M059J (cell line): ENCODE measurements at places on chromosomes 3 and 15.

- DNase-seq, result no peak
Measured at GRCh38 chr3:81303321-81303720, 458.1 kb downstream of the GBE1 start.

- no peak for DNase-seq
Measured at GRCh38 chr15:58419803-58420524, 11.8 kb upstream of the LIPC start.

- DNase-seq, result no peak
Measured at GRCh38 chr15:65900488-65900887, 31.2 kb downstream of the RAB11A start.

- DNase-seq, result no peak
Measured at GRCh38 chr3:131738095-131738494, 235.3 kb upstream of the MRPL3 start.

DNA sequence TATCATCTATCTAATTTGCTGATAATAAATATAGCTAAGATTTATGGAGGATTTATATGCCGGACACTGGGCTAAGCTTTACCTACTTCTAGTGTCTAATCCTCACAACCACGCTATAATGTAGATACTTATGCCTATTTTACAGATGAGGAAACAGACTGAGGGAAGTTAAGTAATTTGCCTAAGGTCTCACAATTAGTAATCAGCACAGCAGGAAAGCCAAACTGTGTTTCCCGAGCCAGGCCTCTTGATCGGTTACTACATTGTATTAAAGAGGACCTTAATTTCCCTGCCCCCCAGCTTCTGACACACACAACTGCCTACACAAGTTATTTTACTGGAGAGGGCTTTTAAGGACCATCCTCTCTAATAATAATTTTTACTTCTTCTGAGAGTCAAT lies 40.9 kb downstream of the ONECUT1 start:
- DNase-seq, result no peak

- DNase-seq, result no peak
Measured at GRCh38 chr15:60803059-60803458, 324.1 kb upstream of the ICE2 start.

DNA sequence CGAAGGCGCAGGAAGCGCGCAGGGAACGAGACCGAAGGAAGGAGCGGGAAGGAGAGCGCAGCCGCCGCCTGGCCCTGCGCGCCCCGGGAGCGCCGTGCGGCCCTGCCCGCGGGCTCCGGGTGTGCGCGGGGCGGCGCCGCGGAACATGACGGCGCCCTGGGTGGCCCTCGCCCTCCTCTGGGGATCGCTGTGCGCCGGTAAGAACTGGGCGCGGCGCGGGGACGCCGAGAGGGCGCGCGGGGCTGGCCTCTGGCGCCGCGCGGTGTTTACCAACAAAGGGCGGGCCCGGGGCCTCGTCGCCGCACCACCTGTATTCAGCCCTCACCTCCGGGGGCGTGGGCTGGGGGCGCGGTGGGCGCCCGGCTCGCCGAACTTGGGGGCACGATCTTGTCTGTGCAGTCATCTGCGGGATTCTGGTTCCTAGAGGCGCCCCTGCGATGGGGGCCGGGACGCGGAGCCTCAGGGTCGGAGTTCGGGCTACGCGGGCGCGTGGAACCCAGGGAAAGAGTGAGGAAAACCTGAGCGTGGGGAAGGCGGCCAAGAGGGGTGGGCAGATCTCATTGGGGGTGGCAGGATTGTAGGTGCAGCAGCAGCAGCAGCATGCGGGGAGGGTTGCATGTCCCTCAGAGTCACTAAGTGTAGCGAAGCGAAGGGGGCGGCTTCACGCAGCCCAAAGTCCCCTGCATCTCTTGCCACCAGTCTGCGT lies 641 bp downstream of the ACVR2B start:
- DNase-seq, result peak; percentile 12

DNA sequence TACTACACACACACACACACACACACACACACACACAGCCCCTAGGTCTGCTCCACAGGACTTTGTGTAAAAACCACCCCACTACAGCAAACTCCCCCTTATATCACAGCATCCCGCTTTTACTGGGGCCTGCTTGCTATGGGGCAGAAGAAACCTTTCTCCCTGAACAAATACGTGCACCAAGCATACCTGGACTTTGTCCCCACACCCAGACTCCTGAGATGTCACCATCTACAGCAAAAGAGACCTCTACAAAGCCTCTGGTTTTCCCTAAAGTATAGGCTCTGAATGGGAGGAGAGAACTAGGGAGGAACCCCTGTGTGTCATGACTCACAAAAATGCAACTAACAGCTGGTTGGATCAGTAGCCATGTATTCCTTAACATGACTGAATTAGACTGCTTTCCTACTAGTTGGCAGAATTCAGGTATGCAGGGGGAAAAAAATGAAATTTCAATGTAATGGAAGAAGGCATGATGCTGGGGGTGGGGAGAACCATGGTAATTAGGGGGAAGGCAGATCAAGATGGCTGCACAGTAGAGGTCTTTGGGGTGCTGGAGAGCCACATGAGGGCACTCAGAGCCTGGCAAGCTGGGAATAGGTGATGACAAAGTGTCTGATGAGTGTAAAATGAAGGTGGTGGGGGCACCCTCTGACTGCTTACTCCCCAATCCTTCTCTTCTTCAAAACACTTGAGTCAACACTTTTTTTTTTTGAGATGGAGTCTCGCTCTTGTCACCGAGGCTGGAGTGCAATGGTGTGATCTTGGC lies 45.9 kb downstream of the DAPK2 start:
- DNase-seq, result no peak

DNA sequence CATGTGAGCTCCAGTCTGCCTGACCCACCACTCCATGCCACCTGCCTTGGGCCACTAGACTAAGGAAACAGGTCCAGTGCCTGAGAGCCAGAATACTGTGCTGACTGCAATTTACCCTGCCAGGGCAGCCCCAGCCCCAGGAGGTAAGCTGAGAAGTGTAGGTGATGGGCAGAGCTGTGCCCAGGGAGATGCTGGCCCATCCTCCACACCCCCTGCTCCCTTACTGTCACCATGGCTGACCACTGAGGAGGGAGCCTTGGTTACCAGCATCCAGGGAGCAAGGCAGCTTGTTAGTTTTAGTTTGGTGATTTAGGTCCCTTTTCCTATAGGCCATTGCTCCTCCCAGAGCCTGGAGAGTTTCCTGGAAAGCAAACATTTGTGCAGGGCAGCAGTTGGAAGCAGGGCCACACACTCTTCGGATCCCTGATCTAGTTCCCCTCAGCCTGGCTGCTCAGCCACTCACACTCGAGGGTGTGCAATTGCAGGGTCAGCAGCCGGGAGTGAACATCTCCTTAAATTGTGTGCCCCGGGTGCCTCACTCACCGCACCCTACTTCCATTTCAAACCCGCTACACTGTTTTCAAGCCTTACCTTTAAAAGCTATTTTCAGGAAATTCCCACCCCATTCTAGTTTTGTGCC lies 2.0 kb downstream of the GALNT15 start:
- no peak for DNase-seq

- peak; percentile 26 for DNase-seq
Measured at GRCh38 chr15:72785432-72785831, 1.9 kb upstream of the ADPGK start.

DNA sequence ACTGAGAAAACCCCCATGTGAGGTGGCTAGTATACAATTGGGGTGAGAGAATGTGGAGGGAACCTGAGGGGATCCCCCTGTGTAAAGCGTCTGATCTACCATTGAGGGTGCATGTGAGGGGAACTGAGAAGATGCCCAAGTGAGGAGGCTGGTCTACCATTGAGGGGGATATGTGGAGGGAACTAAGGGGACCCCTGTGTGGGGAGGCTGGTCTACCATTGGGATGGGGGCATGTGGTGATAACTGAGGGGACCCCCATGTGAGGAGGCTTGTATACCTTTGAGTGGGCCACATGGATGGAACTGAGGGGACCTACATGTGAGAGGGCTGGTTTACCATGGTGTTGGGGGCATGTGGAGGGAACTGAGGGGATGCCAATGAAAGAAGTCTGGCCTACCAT lies 160.8 kb downstream of the FBLN2 start:
- no peak for DNase-seq

GRCh38 chr3:192812743-192813383 lies 85.5 kb upstream of the FGF12 start:
- peak; percentile 64 for DNase-seq

- DNase-seq, result peak; percentile 75
Measured at GRCh38 chr3:110799271-110799670, 272.3 kb upstream of the NECTIN3 start.

GRCh38 chr3:30141927-30142326 lies 464.5 kb upstream of the TGFBR2 start:
- peak; percentile 10 for DNase-seq

GRCh38 chr3:29871087-29871486 lies 590.2 kb downstream of the RBMS3 start:
- no peak for DNase-seq

GRCh38 chr15:66599536-66600239 lies 33.9 kb upstream of the LCTL start:
- no peak for DNase-seq

- peak; percentile 52 for DNase-seq
Measured at GRCh38 chr3:104520228-104520655, 846.5 kb upstream of the ALCAM start.

GRCh38 chr15:51103330-51103729 lies 8.6 kb upstream of the TNFAIP8L3 start:
- peak; percentile 84 for DNase-seq

DNA sequence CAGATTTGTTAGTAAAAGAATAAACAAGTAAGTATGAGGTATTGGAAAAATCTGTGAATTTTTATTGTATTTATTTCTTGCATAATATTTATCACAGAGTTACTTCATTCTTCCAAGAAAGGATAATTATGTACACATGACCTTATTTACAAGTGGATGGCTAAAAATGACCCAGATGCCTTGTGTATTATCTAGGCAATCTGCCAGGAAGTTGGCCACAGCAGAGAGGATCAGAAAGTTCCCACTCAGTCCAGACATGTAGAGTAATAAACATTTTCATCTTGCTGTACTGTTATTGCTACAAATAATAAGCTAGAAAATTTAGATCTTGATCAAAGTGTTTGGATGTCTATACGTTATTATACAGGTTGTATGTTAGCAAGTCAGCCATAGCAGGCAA lies 317.1 kb downstream of the EPHA6 start:
- DNase-seq, result peak; percentile 2

DNA sequence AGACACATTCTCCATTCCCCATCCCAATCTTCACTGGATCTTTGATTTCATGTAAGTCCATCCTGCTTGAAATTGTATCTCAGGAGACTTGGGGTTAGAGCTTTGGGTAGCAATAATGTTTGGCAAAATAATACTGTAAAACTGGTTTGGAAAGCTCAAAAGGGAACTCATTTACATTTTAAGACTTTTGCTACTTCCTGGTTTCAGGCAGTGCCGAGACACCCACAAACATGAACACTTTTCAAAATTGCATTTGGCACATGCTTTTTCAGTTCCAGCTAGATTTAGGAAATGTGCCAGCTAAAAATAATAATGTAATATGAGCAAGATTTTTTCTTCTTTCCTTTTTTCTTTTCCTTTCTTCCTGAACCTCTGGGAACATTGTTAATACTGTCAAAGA lies 145.7 kb upstream of the CBLB start:
- DNase-seq, result no peak
